ENCODE measurements at places on chromosomes 5 and 9.

DNA sequence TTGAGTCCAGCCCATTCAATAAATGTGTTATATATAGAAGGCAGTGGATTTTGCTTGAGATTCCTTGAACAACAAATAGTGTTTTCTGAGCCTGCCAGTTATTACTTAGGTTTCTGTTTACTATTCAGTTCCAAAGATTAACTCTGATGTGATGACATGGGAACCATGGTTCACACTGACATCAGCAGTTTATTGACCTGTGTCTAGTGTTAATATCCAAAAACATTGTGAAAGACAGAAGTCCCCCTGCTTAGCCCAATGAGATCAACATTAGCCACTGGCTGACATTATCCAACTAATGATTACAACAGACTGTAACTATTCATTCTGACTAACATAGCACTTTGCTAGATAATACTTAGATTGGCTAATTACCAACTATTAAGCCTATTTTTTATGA, 14.9 kb downstream of the APBA1 start:
- no peak for DNase-seq

GRCh38 chr9:120729791-120730241, 15.5 kb upstream of the MEGF9 start:
- DNase-seq: peak; percentile 29

- no peak for DNase-seq
Observed at GRCh38 chr5:149584121-149584520, 2.8 kb downstream of the ARHGEF37 start.

DNA sequence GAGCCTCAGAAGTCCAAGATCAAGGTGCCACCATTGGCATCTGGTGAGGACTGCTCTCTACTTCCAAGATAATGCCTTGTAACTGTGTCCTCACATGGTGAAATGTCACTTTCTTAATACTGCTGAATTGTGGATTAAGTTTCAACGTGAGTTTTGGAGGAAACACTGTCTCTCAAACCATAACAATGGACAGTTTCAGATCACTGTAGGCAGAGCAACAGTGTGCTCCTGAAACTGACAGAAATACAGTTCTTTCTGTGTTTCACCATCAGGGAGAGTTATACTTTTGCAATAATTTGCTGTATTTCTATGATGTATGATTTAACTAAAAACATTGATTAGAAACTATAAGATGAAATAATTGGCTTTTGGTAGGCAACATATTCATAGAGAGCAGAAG, 1780.5 kb upstream of the CDH6 start:
- no peak for DNase-seq

Data from NCI-H82 (cell line).